CD4-positive, alpha-beta T cell treated with Interleukin-17A for 4 hours (primary cell): ENCODE measurements at places on chromosomes 3 and 15.

GRCh38 chr15:74786551-74787165 lies 4.8 kb downstream of the CSK start:
- peak; percentile 19 for DNase-seq

- no peak for DNase-seq
These were observed 159.8 kb upstream of the MITF start for GRCh38 chr3:69579306-69580041.

- no peak for DNase-seq
These were observed 51.6 kb upstream of the SMAD6 start for GRCh38 chr15:66650433-66650832.

DNA sequence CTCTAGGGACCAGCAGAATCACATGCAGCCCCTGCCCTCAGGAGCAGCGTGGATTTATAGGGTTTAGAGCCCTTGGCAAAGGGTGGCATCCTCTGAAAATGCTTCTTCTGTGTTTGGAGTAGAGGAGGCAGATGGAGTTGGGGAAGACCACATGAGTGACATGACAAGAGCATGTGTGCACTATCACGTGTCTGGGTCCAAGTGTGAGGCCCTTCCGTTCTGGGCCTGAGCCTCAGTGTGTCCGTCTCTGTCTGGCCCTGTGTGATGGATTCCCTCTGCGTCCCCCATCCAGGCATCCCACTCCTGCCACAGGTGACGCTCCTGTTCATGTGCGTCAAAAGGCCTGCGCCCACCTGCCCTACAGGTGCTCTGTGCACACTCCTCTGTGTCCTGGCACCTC lies 30.1 kb downstream of the FGD5 start:
- DNase-seq, result no peak

- no peak for DNase-seq
These were observed 142.3 kb upstream of the STRIT1 start for GRCh38 chr3:155435821-155436220.
